Left kidney (tissue), 8 donors: ENCODE measurements at places on chromosomes 13 and 19. TPM values are rescaled to one million over a fixed set of nuclear protein-coding genes. Genes with fewer than 3 reads are reported as not detected.

SCN1B gene
- polyA plus RNA-seq, result 0.96 TPM

PGLYRP2 gene
- not detected for polyA plus RNA-seq

ZFP28 gene
- 18.3 TPM for polyA plus RNA-seq

FCER2 gene
- polyA plus RNA-seq, result not detected

ADGRE3 gene
- not detected for polyA plus RNA-seq

PLK5 gene
- polyA plus RNA-seq, result 0.23 TPM

PSG3 gene
- polyA plus RNA-seq, result 0.13 TPM

CEACAM16 gene
- polyA plus RNA-seq, result not detected
